Activated CD4-positive, alpha-beta T cell treated with anti-CD3 and anti-CD28 coated beads, Interleukin-10, Interleukin-2, amounts not matched to agents 100 ng/mL and 50 ng/mL, durations not matched to agents 16 hours and 8 hours (primary cell): ENCODE measurements at places on chromosomes 16 and 17.

DNA sequence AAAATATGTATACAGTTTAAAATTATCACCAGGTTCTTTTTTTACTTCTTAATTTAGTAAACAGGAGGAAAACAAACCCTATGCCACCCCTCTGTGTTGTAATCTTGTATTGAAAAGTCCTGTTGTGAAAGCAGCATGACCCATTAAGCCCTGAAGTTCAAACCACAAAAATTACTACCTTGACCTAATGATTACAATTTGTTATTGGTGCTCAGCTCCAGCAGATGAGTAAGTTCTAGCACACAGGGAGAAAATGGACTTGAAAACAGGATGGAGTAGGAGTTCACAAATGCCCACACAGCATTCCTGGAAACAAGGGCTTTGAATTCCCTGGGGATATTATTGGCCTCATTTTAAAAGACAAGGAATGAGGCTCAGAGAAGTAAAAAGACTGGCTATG is 505.8 kb upstream of the ERCC4 start:
- DNase-seq = no peak

DNA sequence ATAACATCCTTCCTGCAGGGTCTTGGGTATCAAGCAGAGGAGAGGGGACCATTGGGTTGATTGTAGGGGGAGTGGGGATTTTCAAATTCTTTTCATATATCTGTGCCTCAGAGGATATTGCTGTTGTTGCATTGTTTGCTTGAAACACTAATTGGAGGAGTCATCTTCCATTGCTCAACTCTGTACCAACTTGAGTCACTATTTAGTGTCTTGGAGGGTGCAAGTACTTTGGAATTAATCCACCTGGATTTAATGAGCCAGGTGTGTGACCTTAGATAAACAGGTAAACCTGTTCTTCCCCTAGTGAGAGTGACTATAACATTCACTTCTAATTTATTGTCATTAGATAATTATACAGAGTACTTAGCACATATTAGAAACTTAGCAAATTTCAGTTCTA is 151.3 kb upstream of the CNTNAP4 start:
- DNase-seq = no peak

GRCh38 chr16:2472885-2473445 is 1.9 kb downstream of the NTN3 start:
- no peak for DNase-seq

- no peak for DNase-seq
Measured at GRCh38 chr17:69672924-69673323, 258.4 kb downstream of the MAP2K6 start.

DNA sequence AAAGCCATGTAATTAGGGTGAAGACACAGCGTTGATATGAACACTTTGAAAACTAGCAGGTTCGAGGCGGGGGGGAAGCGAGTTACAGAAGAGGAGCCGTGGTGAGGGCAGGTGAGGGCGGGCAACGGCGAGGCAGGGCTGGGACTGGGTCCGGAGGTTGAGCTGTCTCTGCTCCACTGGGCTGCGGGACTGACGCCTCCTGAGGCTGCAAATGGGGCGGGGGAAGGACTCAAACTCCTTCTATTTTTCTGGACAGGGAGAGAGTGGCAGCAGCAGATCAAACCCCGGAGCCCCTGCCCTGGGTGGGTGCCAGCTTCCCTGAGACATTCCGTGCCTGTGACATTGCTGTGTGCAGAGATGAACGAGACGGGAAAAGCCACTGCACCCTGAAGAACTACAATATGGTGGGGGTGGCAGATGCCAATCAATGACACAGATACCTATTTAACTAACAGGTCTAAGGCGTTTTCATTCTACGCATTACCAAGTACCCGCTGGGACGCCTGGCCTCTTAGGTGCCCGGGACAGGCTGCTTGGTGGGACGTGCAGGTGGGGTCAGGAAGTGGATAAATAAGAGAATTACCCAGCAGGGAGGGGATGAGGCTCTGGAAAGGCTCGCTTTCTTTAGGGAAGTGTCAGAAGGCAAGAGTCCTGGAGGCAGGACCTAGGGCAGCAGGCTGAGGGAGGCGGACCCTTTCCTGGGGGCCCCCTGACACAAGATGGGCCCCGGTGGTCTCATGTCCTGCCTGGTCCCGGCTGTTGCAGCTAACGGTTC is 30.4 kb downstream of the RPH3AL start:
- DNase-seq = no peak

GRCh38 chr17:42275527-42276358 is 448 bp downstream of the STAT5B start:
- DNase-seq = no peak

DNA sequence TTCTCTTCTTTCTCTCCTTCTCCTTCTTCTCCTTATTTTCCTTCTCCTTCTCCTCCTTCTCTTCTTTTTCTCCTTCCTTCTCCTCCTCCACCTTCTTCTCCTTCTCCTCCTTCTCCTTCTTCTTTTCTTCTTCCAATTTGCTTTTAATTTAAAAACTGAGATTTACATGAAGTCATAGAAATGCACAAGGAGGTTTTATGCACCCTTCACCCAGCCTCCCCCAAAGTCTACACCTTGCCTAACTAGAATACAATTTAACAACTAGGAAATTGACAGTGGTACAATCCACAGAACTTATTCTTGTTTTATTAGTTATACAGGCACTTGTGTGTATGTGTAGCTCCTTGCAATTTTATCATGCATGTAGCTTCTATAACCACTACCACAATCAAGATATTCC is 826.7 kb downstream of the KCNJ2 start:
- no peak for DNase-seq

DNA sequence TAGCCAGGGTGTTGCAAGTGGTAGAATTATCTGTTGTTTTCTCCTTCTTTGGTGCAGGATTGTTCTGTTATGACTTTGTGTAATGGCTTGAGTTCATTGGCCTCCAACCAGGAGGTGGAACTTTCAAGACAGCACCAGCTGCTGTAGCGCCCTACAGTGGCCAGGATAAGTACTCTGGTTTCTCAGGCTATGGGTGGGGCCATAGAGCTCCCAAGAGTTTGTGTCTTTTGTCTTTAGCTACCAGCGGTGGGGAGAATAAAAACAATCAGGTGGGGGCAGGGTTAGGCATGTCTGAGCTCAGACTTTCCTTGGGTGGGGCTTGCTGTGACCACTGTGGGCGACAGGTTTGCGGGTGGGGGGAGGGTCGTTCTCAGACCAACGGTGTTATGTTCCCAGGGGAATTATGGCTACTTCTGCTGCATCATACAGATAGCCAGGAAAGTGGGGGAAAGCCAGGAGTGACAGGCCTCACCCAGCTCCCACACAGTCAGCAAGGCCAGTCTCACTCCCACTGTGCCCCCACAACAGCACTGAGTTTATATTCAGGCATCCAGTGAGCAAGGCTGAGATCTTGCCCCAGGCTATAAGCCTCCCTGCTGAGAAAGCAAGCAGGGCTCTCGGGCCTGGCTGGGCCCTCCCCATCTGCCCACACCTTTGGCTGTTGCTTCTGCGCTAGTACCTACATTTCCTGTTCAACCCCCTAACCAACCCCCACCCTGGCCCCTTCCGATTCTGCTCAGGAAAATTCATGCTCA is 15.4 kb downstream of the ABCA10 start:
- no peak for DNase-seq

DNA sequence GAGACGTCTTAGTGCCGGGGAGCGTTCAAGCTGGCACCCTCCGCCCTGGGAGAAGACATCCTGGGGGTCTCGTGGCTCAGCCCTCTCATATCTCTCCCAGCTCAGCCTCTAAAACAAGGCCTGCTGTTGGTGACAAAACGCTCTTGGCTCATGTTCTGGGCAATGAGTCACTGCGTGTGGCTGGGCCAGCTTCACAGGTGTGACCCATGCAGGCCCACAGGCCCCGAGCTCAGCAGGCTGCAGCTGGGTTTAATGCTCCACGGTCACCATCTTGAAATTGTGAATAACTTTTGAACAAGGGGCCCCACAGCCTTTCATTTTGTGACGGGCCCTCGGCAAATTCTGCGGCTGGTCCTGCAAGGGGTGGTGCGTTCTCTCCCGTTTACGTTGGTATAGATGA is 22.4 kb downstream of the GAA start:
- no peak for DNase-seq

GRCh38 chr17:19285213-19285900 is 48.2 kb downstream of the EPN2 start:
- no peak for DNase-seq

- no peak for DNase-seq
Measured at GRCh38 chr16:15494236-15494635, 59.8 kb downstream of the BMERB1 start.

DNA sequence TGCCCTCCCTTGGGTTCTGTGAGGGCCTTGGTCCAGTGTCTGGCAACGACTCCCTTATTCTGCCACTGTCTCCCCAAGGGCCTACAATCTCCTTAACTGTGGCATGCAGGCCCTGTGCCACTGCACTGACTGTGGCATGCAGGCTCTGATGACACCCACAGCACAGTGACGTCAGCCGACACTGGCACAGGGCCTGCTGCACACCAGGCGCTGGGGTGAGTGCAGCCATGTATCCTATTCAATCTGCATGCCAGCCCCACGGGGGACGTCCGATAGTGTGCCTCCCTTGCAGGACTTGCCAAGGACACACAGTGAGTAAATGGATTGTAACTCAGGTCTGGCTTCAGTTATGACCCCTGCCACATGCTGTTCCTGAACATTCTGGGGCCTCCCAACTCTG is 39.8 kb upstream of the RASD1 start:
- no peak for DNase-seq

GRCh38 chr16:78452025-78452555 is 352.6 kb downstream of the WWOX start:
- no peak for DNase-seq

DNA sequence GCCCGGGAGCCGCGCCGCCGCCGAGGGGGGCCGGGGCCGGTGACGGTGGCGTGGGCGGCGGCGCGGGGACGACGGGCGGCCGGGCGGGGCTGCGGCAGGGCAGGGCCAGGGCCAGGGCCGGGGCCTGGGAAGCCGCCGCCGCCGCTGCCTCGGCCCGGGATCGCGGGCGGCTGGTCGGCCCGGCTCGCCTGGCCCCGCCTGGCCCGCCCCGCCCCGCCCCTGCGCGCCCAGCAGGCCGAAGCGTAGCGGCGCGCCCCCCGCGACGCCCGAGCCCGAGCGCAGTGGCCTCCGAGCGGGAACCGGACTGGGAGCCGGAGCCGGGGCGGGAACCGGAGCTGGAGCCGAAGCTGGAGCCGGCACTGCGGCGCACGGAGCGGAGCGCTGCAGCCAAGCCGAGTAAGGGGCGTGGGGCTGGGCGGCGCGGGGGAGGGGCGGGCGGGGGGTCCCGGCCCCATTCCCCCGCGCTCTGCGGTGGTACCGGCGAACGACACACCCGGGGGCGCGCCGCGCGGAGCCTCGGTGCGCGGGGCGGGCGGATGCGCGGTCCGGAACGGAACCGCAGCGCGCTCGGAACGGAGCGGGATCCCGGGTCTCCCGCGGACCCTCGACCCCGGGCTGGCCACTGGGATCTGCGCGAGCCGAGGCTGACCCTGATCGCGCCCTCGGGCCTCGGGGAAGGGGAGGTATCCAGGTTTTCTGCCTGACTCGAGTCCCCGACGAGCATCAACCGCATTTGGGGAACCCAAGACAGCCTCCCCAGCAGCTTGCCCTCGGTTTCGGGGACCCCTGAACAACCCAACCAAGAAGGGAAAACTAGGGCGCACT is at the start of gene BEAN1:
BEAN1 (plus strand) TSS at position 260 of the 825 bp plus-strand sequence. CDS start 10,382 bp downstream, outside the sequence.
- no peak for DNase-seq

- no peak for DNase-seq
Measured at GRCh38 chr16:50386774-50387173, 18.0 kb upstream of the BRD7 start.

DNA sequence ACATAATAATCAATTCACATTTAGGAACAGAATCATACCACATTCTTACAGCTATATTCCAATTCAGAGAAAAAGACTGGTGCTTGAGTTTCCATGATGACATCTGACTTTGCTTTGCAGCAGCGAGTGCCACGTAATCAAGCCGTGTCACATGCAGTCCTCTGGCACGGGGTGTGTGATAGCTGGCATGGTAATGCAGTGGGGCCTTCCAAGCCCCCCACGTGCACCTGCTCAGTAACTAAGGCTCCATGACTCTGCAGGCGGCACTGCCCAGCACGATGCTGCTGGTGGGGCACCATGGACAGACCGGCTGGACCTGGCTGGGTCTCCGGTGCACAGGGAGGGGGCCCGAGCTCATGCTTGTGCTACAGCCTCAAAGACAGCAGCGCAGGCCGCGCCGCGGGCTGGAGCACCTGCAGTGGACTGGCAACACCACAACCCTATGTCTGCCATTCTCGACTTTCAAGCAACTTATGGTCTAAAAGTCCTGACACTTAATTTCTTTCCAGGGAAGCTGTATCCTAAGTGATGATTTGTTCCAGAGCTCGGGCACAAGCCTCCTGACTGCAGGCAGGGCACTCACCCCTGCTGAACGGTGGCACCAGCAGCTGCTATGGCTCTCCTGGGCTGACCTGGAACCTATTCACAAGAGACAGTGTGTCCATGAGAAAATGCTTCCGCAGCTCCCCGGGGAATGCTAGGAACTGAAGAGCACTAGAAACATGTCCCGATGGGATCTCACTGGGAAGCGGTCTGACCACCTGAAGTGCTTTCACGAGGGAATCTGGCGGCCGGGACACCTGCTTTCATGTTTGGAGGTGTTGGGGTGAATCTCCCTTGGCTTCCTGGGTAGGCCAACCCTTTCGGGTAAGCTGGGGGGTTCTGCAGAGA is 99.5 kb upstream of the DNAH17 start:
- DNase-seq = no peak

- no peak for DNase-seq
Measured at GRCh38 chr16:63742150-63742549, 1379.7 kb downstream of the CDH11 start.
